ENCODE measurements at places on chromosomes 1 and 21.
A peak's percentile ranks its signal among the peaks of the same experiment; 100 is the strongest.

DNA sequence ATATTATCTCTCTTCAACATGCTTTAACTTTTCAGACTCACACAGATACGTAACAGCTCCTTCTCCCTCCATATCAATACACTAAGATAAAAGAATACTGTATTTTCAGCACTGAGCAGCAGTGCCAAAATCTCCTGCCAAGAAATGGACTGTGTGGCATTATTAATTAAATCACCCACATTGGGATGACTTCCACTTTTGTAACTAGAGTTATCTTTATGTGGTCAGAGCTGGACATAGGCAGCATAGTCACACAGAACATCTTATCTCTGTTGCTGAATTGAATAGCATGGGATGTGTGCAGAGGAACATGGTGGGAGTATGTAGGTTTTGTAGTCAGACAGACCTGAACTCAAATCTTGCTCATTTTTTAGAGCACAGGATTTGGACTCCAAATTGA lies 41.4 kb upstream of the CACYBP start:
- no peak for DNase-seq

DNA sequence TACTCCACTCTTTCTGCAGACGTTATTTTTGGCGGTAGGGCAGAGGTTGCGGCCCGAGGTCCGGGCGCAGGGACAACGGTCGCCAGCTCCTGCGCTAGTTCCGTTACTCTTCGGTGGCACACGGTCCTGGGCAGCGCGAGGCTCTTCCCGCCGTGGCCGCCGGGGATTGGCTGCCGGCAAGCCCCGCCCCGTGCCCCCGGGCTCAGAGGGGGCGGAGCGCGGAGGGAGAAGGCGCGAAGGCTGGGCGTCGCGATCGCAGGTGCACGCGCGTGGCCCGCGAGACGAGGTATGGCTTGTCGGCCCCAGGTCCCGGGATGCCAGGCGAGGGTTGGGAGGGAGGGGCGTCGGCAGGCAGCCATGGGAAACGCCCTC lies 518 bp upstream of the SHE start:
- no peak for DNase-seq

GRCh38 chr1:52713590-52713989 lies 12.7 kb upstream of the ZYG11B start:
- no peak for DNase-seq

- no peak for DNase-seq
These were observed 140.8 kb downstream of the PGBD5 start for GRCh38 chr1:230285351-230285750.

- DNase-seq: no peak
These were observed 374.7 kb downstream of the AJAP1 start for GRCh38 chr1:5029136-5029535.

GRCh38 chr1:233673261-233673946 lies 59.5 kb downstream of the KCNK1 start:
- DNase-seq: no peak

- no peak for DNase-seq
These were observed 49.2 kb downstream of the VANGL1 start for GRCh38 chr1:115690972-115691371.

GRCh38 chr1:202184750-202185460 lies 8.7 kb upstream of the LGR6 start:
- DNase-seq: peak; percentile 78

- DNase-seq: no peak
These were observed 134.6 kb downstream of the HUNK start for GRCh38 chr21:32007456-32007855.

All from stimulated activated CD4-positive, alpha-beta T cell treated with anti-CD3 and anti-CD28 coated beads, Interleukin-2, amount 100 ng/mL, for 48 hours (primary cell).